Fibroblast of skin of right biceps (primary cell): ENCODE measurements at places on chromosomes 4 and X.

DNA sequence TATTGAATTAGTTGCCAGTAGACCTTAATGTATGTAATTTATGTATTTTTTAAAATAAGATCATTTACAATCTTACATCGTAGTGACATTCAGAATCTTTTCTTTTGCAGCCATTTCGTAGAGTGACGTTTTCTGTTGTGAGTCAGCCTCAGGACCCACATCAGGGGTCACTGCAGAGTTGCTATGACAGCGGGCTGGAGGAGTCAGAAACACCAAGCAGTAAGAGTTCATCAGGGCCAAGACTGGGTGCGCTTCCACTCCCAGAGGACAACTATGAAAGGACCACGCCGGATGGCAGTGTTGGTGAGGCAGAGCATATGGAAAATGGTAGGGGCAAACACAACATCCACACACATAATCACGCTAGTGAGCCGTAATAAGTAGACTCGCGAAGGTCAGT, 199.9 kb downstream of the PCDH7 start:
- DNase-seq = no peak

- DNase-seq = peak; percentile 98
These were observed 159.6 kb downstream of the SOWAHB start for GRCh38 chr4:76738086-76738931.

- DNase-seq = no peak
These were observed 630.3 kb upstream of the KLHL4 start for GRCh38 chrX:86887341-86887740.

- DNase-seq = peak; percentile 77
These were observed 19.1 kb downstream of the CD99 start for GRCh38 chrX:2710041-2710840.
